ENCODE measurements at places on chromosomes 11 and 22.

- peak; percentile 36 for DNase-seq
These were observed 6.8 kb upstream of the LIF start for GRCh38 chr22:30253205-30253852.

DNA sequence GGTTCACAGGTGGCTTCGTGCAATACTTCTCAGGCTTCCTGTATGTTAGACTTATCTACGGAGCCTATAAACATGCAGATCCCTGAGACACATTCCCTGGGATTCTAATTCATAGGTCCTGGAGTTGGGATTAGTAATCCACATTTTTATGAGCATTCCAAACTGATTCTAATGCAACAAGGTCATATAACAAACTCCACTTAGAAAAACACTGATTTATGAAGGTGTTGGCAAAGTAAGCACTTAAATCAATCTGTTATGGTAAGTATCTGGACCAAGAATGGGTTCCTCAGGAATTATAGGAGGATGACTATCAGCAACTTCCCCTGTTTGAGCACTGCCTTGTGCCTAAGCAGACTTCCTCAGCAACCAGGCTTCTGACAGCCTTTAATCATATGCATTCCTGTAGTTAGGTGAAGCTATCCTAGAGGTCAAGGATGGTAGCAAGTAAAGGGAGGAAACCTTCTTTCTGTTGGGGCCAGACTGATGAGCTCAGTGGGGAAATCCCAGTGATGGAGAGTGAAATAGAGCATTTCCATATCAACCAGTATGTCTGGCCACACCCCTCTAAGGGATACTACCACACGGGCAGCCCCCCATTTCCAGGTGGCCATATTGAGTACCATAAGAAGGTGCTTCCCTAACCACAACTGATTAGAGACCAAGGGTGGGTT is 89.6 kb downstream of the RASSF10 start:
- DNase-seq: no peak

- no peak for DNase-seq
These were observed 3.5 kb downstream of the KLHDC7B start for GRCh38 chr22:50548921-50549790.

- DNase-seq: no peak
These were observed 36.3 kb downstream of the BCR start for GRCh38 chr22:23216461-23217170.

- DNase-seq: peak; percentile 95
These were observed at the start of gene TBC1D10A for GRCh38 chr22:30326706-30327362. Gene TBC1D10A (minus strand): TSS chr22:30326941. CDS start chr22:30326881, 60 bp downstream.

DNA sequence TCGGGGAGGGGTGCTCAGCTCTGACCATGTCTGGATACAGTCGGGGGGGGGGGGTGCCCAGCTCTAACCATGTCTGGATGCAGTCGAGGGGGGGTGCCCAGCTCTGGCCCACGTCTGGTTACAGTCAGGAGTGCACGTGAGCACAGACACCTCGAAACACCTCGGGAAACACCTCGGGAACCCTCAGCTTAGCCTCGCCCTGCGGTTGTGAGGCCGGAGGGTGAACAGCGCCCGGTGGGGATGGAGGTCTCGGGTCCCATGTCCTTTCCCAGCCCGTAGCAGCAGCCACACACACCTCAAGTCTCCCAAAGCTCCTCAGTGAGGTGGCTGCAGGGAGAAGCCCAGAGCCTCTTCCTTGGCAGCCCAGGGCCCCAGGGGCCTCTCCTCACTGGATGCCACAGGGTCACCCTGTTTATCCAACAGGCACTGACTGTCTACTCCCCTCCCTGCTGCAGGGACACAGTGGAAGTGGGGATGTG is 2.1 kb downstream of the SIGIRR start:
- no peak for DNase-seq

DNA sequence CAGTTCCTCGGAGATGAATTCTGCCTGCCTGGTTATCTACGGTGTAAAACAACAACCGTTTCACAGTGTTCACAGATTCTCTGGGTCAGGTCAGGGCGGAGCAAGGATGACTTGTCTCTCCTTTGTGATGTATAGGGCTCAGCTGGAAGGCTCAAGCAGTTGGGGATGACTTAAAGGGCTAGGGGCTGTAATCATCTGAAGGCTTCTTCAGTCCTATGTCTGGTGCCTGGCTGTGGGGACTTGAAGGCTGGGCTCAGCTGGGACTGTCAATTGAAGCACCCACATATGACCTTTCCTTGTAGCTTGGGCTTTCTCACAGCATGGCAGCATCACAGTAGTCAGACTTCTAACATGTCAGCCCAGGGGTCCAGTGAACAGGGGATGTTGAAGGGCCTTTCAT is 29.3 kb downstream of the EIF3F start:
- no peak for DNase-seq

- DNase-seq: no peak
These were observed 45.4 kb downstream of the METTL15 start for GRCh38 chr11:28153586-28153985.

- peak; percentile 71 for DNase-seq
These were observed 114.9 kb downstream of the FANCF start for GRCh38 chr11:22510741-22511140.

DNA sequence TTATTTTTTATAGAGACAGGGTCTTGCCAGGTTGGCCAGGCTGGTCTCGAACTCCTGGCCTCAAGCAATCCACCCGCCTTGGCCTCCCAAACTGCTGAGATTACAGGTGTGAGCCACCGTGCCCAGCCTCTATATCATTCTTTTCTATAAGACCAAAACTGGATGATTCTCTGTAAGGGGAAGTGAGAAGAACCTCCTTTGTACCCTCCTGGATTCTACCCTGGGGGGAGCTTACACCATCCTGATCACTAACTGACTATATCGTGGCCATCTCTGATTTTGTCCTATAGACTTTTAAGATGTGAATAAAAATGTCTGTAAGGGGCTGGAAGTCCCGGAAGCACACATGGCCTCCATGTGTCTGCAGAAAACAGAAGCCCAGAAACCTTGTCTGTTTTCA is 9.1 kb downstream of the PIWIL4 start:
- DNase-seq: no peak

Measured in NCI-H446 (cell line).